ENCODE measurements at places on chromosomes 5 and 9.

- no peak for DNase-seq
Measured at GRCh38 chr5:169213479-169213878, 87.5 kb downstream of the SLIT3 start.

GRCh38 chr5:67344870-67345269 is 148.3 kb upstream of the CD180 start:
- no peak for DNase-seq

- no peak for DNase-seq
Measured at GRCh38 chr5:62042007-62042406, 264.0 kb upstream of the KIF2A start.

GRCh38 chr9:128946571-128947276 is 679 bp downstream of the DOLK start:
- no peak for DNase-seq

- no peak for DNase-seq
Measured at GRCh38 chr9:63859475-63860215, 1425.4 kb downstream of the FOXD4L5 start.

GRCh38 chr9:104836235-104836634 is 72.3 kb downstream of the NIPSNAP3B start:
- no peak for DNase-seq

GRCh38 chr5:110716247-110717245 is 9.9 kb downstream of the TMEM232 start:
- DNase-seq = no peak

- no peak for DNase-seq
Measured at GRCh38 chr5:5335700-5336264, 86.7 kb upstream of the ICE1 start.

GRCh38 chr9:12094046-12094445 is 599.1 kb upstream of the TYRP1 start:
- DNase-seq = no peak

GRCh38 chr5:57009811-57010210 is 57.9 kb upstream of the MIER3 start:
- DNase-seq = no peak

- DNase-seq = no peak
Measured at GRCh38 chr9:107606149-107606790, 116.7 kb upstream of the KLF4 start.

GRCh38 chr5:77339337-77339890 is 128.9 kb downstream of the PDE8B start:
- DNase-seq = no peak

DNA sequence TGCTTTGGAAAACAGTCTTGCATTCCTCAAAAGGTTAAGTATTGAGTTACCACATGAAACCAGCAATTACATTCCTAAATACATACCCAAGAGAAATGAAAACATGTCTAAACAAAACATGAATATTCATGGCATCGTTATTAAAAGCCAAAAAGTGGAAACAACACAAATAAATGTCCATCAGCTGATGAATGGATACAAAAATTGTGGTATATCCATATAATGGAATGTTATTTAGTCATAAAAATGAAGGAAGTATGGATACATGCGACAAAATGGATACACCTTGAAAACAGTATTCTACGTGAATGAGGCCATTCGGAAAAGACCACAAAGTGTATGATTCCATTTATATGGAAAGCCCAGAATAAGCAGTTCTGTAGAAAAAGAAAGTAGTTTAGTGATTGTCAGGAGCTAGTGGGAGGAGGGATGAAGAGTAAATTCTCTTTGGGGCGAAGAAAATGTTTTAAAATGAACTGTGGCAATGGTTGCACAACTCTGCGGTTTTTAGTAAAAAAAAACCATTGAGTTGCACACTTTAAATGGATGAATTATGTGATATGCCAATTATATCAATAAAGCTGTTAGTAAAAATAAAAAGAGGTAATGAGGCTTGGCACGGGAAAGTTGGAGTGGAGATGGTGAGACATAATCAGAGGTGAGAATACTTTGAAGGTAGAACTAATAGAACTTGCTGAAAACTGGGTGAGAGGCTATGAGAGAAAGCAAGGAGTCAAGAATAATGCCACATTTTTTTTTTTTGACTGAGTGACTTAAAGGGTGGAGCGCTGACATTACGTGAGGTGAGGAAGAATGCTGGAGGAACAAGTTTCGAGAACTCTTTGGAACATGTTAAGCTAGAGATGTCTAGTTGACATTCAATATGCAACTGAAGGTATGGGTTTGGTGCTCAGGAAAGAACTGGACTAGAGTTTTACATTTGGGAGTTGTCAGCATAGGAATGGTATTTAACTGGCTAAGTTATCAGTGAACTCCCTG is 194.9 kb upstream of the ZNF608 start:
- no peak for DNase-seq

- DNase-seq = no peak
Measured at GRCh38 chr5:144102361-144102760, 68.1 kb downstream of the YIPF5 start.

DNA sequence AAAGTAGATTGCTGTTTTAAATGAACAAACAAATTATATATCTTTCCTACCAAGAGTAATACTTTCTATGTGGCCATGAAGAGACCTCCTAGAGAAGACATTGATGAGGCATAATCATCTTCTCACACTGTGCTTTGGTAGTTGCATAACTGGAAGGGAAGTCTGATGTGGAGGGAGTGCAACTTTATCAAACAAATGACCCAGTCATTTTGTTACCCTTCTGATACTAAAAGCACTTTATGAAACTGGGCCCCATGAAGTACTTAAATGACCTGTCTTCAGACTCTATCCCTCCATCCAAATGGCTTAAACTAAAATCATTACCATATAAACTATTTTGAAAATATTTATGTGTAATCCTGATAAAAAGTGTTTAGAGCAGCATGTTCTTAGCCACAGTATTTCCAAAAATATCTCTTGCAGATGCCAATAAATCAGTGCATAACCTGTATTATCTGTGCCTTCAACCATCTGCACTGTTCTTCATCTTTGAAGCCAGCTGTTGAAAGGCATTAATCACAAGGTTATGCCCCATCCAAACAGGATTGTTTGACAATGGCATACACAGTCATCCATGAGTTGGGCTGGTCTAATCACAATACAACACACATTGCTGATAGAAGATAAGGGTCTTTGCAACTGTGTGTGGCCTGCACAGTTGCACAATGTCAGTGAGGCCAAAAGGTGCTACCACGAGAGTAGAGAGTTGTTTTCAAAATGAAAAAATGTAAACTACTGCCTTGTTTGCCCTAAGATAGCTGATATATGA is 31.9 kb upstream of the MIER3 start:
- DNase-seq = no peak

DNA sequence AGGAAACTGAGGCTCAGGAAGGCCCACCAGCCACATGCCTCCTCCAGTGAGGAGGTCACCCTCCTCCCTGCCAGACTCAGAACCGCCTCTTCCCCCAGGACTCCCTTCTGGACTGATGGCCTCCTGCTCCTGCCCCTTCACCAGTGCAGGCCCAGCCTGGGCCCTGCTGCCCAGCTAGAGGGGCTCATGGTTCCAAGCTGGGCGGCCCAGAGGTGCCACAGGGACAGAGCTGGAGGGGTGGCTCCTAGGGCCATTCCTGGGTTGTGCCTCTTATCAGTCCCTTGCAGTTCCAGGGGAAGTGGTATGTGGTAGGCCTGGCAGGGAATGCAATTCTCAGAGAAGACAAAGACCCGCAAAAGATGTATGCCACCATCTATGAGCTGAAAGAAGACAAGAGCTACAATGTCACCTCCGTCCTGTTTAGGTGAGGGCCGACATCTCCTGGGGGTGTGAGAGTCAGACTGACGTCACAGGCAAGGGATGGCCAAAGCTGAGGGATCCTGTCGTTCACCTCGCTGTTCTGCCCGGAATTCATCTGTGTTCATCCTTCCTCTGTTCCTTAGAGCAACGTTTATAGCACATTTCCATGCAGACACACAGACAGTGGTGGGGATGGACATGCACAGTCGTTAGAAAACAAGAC is 819 bp downstream of the LCN2 start:
- no peak for DNase-seq

- DNase-seq = no peak
Measured at GRCh38 chr9:89356782-89357181, 38.5 kb downstream of the SECISBP2 start.

Data from SW 1271 (cell line).